ELR (cell line): ENCODE measurements at places on chromosomes 3 and 15.

GRCh38 chr15:92006186-92007028 is 152.9 kb downstream of the SLCO3A1 start:
- no peak for DNase-seq

GRCh38 chr15:31343831-31344230 is 17.2 kb downstream of the KLF13 start:
- DNase-seq: no peak

DNA sequence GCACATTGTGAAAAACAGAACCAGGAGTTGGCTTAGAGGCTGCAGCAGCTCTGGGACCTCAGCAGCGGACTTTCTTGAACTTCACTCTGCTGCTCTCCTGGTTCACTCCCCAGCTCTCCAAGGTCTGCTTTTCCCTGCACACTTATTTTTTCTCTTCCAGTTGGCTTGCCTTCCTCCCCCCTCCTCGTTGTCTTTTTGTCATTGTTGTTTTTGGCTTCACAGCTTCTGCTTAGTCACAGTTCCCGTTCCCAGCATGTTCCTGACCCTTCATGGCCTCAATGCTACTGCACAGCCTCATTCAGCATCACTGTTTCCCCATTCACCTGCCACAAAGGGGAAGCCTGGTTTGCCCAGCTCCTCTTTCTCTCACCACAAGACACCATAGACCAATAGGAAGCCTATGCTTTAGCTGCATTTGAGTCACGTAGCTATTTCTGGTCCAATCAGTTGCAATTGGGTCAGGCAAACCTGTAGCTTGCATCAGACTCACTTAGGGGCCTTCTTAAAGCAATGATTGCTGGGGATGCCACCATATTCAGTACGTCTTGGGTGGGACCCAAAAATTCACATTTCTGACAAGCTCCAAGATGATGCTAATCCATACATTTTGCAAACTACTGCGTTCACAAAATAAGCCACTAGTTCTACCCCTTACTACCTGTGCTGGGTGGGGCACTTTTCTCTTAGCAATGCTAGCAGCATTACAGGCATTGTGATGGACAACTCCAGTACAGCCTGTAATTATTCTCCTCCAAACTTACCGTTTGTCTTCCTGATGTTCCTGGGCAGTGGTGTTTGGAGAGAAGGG is 7.8 kb upstream of the SUMF1 start:
- DNase-seq: peak; percentile 32

GRCh38 chr3:187954873-187955586 is 198.9 kb upstream of the LPP start:
- peak; percentile 90 for DNase-seq

DNA sequence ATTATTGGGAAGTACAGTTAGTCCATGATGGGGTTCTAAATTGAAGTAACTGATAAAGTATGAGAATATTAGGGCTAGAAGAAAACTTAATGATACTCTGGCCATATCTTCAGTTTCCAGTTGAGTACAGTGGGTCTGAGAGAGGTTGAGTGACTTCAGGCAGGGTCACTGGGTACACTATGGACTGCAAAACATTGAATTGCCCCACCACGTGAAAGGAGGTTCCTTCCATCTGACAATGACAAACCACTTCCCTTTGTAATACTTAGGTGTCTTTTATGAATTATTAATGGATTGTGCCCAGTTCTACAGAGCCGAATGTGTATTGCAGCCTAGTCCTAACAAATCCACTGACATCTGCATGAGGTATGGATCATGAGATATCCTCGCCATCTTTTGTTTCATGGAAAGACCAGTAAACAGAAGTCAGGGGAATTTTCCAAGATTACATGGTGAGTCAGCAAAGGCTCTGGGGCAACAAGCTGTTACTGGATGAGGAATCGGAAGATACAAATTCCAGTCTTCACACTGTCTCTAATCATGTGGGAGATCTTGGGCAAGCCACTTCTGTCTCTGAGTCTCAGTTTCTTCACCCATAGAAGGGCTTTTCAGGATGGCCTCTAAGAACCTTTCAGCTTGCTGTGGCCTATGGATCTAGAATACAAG is 66.5 kb upstream of the BCL6 start:
- peak; percentile 72 for DNase-seq

DNA sequence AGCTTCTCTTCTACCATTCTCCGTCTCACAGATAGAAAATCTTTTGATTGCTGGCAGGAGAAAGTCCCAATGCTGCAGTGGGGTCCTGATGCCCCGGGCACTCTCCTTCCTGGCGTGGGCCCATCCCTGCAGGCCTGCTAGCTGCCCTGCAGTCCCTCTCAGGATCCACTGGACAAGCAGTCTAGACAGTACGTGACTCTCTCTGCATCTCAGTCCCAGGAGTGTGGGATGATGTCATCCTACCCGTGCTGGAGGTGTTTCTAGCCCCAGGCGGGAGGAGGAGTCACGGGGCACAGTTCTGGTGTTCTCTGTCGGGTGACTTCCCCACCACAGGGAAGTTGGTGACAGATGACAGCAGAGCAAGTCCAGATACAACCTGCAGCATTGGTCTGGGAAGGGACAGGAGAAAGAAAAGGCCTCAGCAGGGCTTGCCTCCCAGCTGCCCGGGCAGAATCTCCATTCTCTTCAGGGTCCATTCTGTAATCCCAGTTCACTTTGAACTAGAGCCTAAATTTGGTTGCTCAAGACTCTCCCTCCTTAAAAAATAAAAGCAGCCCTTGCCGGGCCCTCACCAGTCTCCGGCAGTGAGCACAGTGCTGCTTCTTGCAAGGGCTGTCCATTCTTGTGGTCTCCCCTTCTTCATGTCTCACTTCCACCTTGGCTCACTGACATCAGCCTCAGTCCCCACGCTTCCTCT is 30.6 kb downstream of the SLC28A1 start:
- peak; percentile 91 for DNase-seq

DNA sequence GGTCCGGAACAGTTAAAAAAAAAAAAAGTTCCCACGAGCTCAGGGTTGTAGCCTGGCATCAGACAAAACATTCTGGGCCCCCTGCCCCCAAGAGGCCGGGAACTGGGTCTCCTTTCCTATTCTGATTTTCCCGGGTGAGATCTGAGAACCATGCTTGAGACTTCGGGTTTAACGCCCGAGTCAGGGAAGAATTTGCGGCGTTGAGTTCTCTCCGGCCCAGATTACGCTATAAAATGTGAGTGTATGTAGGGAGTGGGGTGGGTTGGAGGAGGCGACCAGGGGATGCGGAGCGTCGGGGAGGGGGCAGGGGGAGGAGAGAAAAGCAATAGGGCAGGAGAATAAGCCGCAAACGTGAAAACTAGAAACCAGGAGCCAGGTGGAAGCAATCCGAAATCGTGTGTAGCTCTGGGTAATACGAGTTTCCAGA is 2.7 kb downstream of the ZIC1 start:
- DNase-seq: no peak

- no peak for DNase-seq
Observed at GRCh38 chr3:93931597-93932229, 42.0 kb downstream of the PROS1 start.

GRCh38 chr15:73767806-73768501 is 14.8 kb upstream of the INSYN1 start:
- no peak for DNase-seq

DNA sequence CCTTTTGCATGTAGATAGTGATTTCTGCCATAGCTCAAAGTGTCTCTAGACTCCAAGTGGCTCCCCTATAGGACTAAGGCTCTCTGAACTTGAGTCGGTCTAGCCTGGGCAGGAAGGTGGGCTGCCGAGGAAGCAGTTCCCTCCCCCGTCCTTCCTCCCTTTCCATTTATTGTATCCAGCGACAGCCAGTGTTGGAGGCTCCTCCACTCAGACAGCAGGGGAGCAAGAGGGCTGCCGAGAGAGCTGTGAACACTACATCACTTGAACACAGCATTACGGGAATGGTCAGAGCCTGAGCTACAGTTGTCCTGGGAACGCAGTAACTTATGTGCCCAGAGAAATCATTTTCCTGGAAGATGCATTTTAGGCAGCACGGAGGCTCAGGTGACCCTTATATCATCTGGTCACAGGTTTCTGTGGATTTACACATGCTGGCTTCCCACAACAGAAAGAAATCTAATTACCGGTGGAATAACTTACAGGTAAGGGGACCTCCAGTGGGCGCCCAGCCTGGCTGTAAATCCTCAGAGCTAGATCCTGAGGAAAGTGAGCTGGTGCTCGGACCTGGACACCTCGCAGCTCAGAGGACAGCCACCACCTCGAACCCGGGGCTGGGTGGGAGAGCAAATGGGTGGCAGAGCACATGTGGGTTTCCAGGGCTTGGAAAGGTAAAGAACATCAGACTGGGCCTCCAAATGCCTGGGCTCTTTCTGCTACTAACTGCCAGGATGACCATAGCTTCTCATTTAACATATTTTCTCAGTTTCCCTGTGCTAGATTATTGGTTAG is 197.1 kb downstream of the UACA start:
- no peak for DNase-seq
